ENCODE measurements at places on chromosomes 12 and 14.

DNA sequence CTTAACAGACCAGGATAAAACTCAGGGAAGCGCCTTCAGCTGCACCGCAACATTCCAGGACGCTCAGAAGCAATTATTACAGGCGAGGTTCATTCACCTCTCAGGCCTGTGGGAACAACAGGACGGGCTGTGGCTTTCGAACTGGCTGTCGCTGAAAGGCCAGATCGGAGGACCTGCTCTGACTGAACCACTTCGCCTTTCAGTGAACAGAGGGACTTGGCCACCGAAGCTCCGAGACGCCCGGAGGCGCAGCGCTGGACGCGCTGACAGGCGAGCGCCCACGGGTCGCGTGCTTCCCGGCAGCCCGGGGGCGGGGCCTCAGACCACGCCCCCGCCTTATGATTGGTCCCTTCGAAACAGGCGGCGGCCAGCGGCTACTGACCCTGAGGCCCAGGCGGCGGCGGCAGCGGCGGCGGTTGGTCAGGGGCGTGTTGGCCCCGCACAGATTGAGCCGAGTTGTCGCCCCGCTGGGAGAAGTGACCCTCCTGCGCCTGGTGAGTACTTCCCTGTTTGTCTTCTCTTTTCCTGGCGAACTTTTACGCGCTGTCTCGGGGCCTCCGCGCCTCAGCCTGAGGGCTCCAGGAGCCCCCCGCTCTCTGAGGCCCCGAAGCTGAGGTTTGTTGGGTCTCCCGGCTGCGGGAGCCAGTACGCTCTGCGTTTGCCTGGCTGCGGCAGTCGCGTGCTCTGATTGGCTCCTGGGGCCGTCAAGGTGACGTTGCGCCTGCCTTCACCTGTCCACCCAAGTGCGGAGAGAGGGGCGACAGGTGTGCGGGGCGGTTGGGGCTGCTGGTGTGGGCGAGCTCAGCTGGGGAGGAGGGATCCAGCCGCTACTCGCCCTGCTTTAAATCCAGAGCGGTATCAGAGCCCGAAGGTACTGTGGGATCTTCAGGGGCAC is at the start of gene GAS2L3:
Gene GAS2L3 (plus strand): TSS at position 393 of the 895 bp plus-strand sequence. CDS start 21,221 bp downstream, outside the sequence.
- H3K27ac ChIP-seq: peak within 1 kb of the TSS; percentile 35
- peaks cover 2% of the 10 kb centered on the region for H3K36me3 ChIP-seq
- H3K27me3 ChIP-seq: peaks cover 3% of the 10 kb centered on the region
- peaks cover 8% of the 10 kb centered on the region for H3K4me1 ChIP-seq

GRCh38 chr12:84857525-84858208 is 54.9 kb downstream of the SLC6A15 start:
- H3K36me3 ChIP-seq: no peaks in the 10 kb centered on the region
- H3K27ac ChIP-seq: no peak overlapping the region
- H3K27me3 ChIP-seq: no peaks in the 10 kb centered on the region
- DNase-seq: no peak
- no peak overlapping the region for H3K4me3 ChIP-seq

GRCh38 chr14:90755661-90756304 is 60.4 kb downstream of the TTC7B start:
- DNase-seq: no peak
- no peak overlapping the region for H3K4me3 ChIP-seq
- H3K27ac ChIP-seq: no peak overlapping the region
- no peaks in the 10 kb centered on the region for H3K27me3 ChIP-seq
- H3K36me3 ChIP-seq: no peaks in the 10 kb centered on the region
- H3K4me1 ChIP-seq: peaks cover 16% of the 10 kb centered on the region

DNA sequence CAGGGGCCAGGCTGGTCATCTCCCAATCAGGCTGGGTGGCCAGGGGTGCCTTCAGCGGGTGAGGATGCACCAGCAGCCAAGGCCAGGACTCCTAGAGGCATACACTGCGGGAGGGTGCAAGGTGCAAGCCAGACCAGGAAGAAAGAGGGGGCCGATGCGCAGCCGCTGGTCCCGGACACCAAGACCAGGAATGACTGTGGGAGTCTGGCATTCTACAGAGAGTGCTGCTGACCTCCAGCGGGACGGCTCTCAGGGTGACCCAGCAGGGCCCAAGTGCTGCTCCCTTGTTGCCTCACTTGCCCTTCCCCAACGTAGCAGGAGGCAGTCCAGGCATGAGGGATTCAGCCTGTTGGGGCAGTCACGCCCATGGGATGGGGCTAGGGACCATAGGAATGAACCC is 35.8 kb downstream of the DEGS2 start:
- H3K27me3 ChIP-seq: no peaks in the 10 kb centered on the region
- H3K4me3 ChIP-seq: no peak overlapping the region
- peaks cover 17% of the 10 kb centered on the region for H3K36me3 ChIP-seq
- no peak for DNase-seq

All from memory B cell (primary cell).